ENCODE measurements at places on chromosomes 2 and 18.

DNA sequence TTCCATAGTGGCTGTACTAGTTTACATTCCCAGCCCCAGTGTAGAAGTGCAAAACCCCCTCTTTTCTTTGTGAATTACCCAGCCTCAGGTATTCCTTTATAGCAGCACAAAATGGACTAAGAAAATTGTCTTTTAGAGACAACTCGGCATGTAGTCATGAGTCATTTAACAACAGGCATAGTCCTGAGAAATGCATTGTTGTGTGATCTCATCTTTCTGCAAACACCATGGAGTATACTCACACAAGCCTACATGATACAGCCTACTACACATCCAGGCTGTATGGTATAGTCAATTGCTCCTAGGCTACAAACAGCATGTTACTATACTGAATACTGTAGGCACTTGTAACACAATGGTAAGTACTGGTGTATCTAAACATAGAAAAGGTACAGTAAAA is 44.4 kb upstream of the MBP start:
- H3K4me3 ChIP-seq: no peak overlapping the region
- H3K27ac ChIP-seq: no peak overlapping the region
- H3K36me3 ChIP-seq: no peaks in the 10 kb centered on the region
- no peaks in the 10 kb centered on the region for H3K27me3 ChIP-seq
- no peaks in the 10 kb centered on the region for H3K4me1 ChIP-seq
- no peak for DNase-seq

GRCh38 chr18:47795434-47795814 is 135.0 kb downstream of the SMAD2 start:
- H3K27ac ChIP-seq: no peak overlapping the region
- H3K36me3 ChIP-seq: no peaks in the 10 kb centered on the region
- H3K4me1 ChIP-seq: no peaks in the 10 kb centered on the region
- no peak overlapping the region for H3K4me3 ChIP-seq
- no peaks in the 10 kb centered on the region for H3K27me3 ChIP-seq

DNA sequence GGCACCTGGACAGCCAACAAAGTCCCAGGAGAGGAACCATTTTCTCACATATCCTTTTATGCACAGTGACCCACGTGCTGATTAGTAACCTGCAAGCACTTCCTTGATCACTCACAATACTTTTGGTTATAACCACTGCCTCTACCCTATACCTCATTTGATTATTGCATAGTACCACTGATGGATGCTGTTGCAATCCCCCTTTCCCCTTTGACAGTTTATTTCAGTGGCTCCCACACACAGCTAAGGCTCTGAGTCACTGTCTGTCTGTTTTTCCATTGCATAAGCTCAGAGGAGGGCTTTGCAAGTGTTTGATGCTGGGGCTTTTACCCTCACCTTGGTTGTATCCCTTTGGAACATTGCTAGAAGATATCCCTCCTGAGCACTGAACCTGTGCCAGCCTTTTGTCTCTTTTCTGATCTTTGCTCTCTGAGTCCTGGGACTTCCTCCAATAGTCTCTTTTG is 101.7 kb upstream of the RBBP8 start:
- no peaks in the 10 kb centered on the region for H3K27me3 ChIP-seq
- no peak for DNase-seq
- no peak overlapping the region for H3K4me3 ChIP-seq
- no peaks in the 10 kb centered on the region for H3K4me1 ChIP-seq
- no peaks in the 10 kb centered on the region for H3K36me3 ChIP-seq

- H3K36me3 ChIP-seq: no peaks in the 10 kb centered on the region
- peaks cover 9% of the 10 kb centered on the region for H3K4me1 ChIP-seq
- DNase-seq: no peak
- H3K27ac ChIP-seq: no peak overlapping the region
Observed at GRCh38 chr18:74544898-74545297, 10.6 kb downstream of the CNDP1 start.

DNA sequence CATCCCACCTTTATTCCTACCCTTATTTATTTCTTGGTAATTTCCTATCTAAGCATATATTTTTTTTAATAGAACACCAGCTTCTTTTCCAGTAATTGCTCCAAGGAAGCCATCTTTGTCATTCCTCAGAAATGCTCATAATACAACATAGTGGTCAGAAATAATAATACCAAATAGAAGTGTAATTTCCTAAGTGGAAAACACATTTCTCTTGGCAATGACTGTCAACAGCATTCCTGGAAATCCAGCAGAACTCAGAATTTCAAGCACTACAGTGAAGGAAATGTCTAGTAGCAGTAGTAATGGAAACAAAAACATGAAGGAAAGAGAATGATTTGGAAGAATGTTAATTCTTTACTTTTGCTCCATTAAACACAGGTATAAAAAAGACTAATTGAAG is 56.6 kb downstream of the GDF7 start:
- H3K27me3 ChIP-seq: no peaks in the 10 kb centered on the region
- no peaks in the 10 kb centered on the region for H3K36me3 ChIP-seq
- H3K4me3 ChIP-seq: no peak overlapping the region
- no peak for DNase-seq
- H3K4me1 ChIP-seq: no peaks in the 10 kb centered on the region
- no peak overlapping the region for H3K27ac ChIP-seq

DNA sequence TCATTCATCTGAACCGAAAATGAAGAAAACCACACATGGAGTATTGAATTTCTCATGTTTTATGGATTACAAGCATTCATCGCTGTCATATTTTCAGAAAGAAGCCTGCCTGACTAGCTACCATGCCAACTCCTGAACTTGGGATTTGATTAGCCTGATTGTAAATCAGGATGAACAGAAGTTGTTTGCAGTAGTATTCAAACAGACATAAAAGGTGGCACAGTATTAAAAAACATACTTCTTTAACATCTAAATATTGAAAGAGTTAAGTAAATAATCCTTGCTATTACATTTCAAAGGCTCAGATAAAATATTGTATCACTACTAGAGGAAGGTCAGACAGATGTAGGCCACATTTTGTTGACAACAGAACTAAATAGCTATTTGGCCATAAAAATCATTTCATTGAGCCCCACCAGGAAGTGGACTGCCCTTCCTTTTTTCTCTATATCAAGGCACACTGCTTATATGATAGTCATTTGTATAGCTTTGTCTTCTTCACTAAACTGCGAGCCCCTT is 21.6 kb downstream of the SLC38A11 start:
- H3K27me3 ChIP-seq: no peaks in the 10 kb centered on the region
- no peak overlapping the region for H3K27ac ChIP-seq
- no peak overlapping the region for H3K4me3 ChIP-seq
- no peaks in the 10 kb centered on the region for H3K36me3 ChIP-seq
- DNase-seq: no peak

GRCh38 chr18:54924948-54925347 is 34.3 kb downstream of the CCDC68 start:
- H3K27ac ChIP-seq: no peak overlapping the region
- H3K4me1 ChIP-seq: no peaks in the 10 kb centered on the region
- no peak for DNase-seq

- DNase-seq: no peak
- no peak overlapping the region for H3K4me3 ChIP-seq
- no peaks in the 10 kb centered on the region for H3K36me3 ChIP-seq
- H3K27me3 ChIP-seq: no peaks in the 10 kb centered on the region
Observed at GRCh38 chr18:13240060-13240725, 21.6 kb downstream of the LDLRAD4 start.

Measured in gastrocnemius medialis (tissue), 4 donors.